ENCODE measurements at places on chromosomes 11 and 22.

DNA sequence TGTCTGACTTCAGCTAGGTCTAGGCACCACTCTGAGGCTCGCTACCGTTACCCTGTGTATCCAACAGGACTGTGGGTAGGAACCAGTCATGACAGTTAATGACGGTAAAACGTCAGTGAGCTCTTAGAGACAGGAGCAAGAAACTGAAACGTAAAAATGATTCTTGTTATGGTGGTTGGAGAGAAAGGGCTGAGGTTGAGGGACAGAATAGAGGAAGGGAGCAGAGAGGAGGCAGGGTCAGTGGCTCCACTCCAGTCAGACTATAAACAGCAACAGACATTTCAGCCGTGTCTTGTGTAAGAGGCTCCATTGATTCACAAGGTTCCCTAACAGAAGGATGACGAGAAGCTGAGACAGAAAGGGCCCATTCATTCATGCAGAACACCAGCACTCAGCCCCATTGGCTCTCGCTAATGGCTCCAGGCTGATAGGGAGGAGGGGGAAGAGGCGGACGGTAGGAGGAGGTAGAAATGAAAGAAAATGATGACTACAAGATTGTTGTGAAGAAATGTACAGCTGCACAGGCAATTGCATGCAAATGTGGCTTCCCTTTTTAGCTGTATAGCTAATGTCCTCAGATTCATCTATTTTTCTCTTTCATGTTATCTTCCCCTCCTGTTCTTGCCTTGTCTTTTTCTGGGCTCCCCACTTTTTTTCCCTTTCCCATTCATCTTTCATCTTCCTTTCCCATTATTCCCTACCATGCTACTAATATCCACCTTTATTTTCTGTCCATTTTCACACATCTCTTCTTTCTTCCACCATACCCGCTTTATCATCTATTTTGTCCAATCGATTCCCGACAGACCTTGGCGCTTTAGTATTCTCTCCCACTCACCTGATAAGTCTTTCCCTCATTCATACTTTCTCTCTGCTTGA is 34.3 kb downstream of the ETS1 start:
- no peak for DNase-seq

DNA sequence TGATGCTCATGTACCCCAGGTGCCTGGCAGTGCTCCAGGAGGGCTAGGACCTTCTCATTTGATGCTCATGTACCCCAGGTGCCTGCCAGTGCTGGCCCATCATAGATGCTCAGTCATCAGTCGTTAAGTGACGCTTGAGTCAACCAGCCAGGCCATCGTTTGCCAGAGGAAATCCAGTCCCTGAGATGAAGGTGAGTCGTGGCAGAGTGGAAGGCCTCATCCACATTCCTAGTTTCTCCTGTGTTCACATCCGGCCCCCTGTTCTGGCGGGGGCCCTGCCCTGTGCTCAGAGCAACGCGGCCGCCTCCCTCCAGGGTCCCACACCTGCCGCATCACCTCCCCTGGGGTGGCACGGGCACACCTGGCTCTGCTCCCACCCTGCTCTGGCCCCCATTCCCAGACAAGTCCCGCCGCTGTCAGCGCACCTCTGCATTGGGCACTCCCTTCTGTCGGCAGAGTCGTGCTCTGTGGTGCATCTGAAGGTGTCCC is 279.9 kb downstream of the BRD1 start:
- no peak for DNase-seq

- peak; percentile 76 for DNase-seq
Observed at GRCh38 chr11:59615120-59615636, 396 bp downstream of the OSBP start.

- DNase-seq = no peak
Observed at GRCh38 chr11:33553486-33553885, 147.1 kb downstream of the C11orf91 start.

- peak; percentile 17 for DNase-seq
Observed at GRCh38 chr11:123430721-123431497, 840 bp downstream of the GRAMD1B start.

GRCh38 chr11:74717221-74717969 is 13.8 kb downstream of the CHRDL2 start:
- no peak for DNase-seq

GRCh38 chr22:19855504-19856409 is 1.1 kb upstream of the GNB1L start:
- peak; percentile 42 for DNase-seq

DNA sequence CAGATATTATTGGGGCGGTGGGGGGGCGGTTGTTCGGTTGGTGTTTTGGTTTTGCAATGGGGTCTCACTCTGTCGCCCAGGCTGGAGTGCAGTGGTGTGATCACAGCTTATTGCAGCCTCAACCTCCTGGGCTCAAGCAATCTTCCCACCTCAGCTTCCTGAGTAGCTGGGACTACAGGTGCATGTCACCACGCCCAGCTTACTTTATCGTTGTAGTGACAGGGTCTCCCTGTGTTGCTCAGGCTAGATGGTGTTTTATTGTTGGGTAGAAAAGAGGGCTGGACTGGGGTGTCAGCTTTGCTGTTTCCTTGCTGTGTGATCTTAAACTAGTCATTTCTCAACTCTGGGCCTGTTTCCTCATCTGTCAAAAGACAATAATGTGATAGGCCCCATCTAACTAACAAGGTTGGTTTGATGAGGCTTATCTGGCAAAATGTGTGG is 17.5 kb upstream of the MYH9 start:
- DNase-seq = no peak

- no peak for DNase-seq
Observed at GRCh38 chr11:60875366-60876167, 8.2 kb downstream of the ZP1 start.

- DNase-seq = no peak
Observed at GRCh38 chr22:23542933-23543332, 37.2 kb downstream of the IGLL1 start.

DNA sequence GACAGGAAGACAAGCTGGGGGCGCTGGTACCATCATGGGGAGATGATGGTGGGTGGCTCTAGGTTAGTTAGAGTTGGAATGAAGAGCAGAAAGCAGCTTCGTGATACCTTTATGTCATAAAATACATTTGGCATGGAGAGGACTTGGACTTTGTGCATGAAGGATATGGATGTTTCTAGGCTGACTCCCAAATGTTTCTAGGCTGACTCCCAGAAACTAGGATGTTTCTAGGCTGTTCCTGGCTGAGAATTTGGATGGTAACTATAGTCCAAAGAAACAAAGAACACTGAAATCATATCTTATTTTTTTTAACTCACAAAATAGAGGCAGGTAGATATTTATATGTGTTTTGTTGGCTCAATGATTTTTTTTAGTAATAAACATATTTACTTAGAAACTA is 89.4 kb upstream of the VPREB1 start:
- DNase-seq = no peak

- no peak for DNase-seq
Observed at GRCh38 chr11:67634366-67635230, 4.9 kb upstream of the NUDT8 start.

DNA sequence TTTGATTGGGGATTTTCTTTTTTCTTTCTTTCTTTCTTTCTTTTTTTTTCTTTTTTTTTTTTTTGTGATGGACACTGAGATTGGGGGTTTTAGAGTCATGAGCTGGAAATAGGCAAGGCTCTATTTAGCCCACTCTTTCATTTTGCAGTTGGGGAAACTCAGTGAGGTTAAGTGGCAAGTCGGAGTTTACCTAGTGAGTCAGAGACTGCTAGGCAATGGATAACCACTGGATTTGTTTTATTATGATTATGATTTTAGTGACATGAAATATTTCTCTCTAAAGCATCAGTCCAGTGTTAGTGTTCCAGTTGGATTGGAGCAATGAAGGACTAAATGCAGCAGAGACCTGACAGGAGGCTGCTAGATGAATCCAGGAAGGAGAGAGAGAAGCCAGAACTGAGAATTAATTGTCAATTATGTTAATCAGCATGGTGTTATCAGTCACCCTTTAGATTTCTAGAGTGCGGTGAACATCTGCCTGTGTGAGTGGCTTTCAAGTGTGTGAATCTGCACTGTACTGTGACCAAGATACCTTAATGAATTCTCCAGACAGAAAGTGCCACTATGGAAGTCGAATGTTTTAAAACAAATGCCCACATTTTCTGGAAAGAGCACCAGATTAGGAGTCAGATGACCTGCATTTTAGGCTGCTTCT is 10.9 kb downstream of the BMAL1 start:
- no peak for DNase-seq

GRCh38 chr22:17047656-17048055 is 37.1 kb upstream of the IL17RA start:
- no peak for DNase-seq

DNA sequence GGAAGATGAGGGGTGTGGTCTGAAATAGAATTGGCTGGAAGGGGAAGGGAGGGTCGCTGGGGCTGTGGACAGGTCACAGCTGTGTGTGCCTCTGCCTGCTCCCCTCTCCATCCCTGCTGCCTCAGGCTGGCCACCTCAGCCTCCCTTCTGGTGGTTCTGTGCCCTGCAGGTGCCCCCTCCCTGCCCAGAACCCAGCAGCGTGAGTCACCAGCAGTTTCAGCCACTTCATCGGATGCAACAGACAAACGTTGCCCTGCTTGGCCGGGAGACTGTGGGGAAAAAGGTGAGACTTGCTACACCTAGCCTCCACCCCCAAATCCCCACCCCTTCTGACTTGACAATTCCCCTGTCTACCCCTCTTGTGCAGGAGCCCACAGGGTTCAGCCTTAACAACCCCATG is 21.8 kb upstream of the LRRC10B start:
- no peak for DNase-seq

- no peak for DNase-seq
Observed at GRCh38 chr11:33178443-33179180, 17.3 kb upstream of the CSTF3 start.

- DNase-seq = no peak
Observed at GRCh38 chr22:50473855-50474671, 772 bp downstream of the SBF1 start.

DNA sequence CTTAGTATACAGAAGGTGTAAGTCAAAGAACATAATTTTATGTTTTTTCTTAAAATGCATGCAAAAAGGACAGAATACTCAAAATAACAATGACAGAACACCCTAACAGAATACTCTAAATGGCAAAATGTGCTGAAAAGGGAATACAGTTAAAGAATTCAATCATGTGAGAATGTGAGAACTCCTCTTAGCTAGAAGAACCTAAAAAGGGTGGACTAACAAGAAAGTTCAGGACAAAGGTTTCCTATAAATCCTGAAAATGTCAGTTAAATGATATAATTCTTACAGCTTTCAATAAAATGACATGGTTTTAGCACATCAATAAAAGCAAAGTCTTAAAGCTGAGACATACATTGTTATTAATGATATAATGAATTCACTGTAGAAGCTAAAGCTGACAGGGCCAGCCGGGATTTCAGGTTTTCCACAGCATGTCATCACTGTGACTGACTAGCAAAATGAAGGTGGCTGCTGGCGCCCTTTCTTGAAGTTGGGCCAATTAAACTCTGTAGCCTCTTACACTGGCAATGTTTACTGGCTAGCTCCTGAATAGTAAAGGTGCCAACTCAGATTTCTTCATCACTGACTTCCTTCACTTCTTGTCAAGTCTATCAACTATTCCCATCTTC is 244.4 kb downstream of the TTC28 start:
- no peak for DNase-seq

- no peak for DNase-seq
Observed at GRCh38 chr11:3747704-3748103, 49.6 kb downstream of the NUP98 start.

DNA sequence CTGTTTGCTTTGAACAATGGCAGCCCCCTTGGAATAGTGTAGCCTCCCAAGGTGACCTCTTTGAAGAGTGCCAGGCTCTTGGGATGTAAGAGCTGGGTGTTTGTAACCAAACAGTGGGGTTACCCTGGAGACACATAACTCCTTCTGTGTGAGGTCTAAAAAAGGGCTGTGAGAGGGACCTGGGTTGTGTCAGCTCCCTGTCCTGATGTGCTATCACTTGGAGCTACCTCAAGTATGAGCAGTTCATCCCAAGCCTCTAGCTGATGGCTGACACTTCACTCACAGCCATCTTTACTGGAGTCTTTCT is 40.2 kb downstream of the TSPAN18 start:
- DNase-seq = no peak

All from stimulated activated naive CD4-positive, alpha-beta T cell (primary cell).